Epithelial cell of proximal tubule (primary cell): ENCODE measurements at places on chromosomes 7 and 10. TPM values are rescaled to one million over a fixed set of nuclear protein-coding genes. Genes with fewer than 3 reads are reported as not detected.

Gene INSYN2A
- total RNA-seq: 0.07 and 0.29 TPM in 2 replicates

DNA sequence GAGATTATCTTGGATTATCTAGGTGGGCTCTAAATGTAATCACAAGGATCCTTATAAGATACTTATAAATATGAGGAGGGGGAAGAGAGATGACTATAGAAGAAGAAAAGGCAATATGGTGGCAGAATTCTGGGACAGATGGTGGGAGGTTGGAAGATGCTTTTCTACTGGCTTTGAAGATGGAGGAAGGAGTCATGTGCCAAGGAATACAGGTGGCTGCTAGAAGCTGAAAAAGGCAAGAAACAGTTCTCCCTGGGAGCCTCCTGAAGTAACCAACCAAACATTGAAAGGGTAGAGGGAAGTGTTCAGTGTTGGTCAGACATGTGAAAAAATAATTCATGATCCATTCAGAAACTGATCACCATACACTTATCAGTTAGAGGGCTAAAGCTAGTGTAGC is 213.3 kb downstream of the WDR11 start:
- DNase-seq: no peak

GRCh38 chr10:114294549-114294948 is 55.5 kb downstream of the VWA2 start:
- no peak for DNase-seq

DNA sequence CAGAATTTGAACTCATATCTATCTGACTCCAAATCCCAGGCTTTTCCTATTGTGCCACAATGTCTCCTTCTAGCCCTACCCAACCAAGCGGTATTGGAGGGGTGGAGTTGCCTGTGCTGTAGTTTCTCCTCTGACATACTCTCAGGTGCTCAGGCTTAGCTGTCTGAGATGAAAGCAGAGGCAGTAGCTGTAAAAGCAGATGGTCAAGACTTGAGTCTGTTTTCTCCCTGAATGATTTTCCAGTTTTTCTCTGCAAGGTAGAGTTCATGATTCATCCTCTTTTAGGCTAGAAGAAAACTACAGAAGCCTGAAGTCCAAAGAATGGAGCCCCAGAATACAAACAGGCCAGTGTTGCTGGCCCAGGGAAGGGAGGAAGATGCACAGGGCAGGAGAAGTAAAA is 130.0 kb downstream of the PDE1C start:
- no peak for DNase-seq
